Activated T-helper 1 cell treated with anti-CD3 and anti-CD28 coated beads, Interleukin-2, amount 50 U/mL, for 16 hours (primary cell): ENCODE measurements at places on chromosomes 3 and 15.

GRCh38 chr3:154943981-154944380 is 136.1 kb upstream of the MME start:
- no peak for DNase-seq

DNA sequence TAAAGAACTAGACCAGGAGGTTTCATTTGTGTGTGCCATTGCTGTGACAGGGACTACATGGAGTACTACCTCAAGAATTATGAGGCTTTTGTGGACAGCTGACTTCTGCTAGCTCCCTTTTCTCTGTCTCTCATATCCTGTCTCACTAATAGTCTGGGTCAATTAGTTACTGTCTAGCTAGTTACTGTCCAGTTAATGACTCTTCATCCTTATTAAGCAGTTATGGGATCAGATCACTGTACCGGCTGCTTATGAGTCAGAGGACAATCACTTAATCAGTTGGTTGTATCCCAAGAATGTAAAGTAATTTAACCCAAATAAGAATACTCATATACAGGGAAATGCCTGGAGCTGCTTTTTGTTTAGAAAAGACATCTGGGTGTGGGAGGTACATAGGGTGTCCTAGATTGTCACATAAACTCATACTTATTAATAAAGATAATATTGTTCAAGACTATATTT is 158.0 kb downstream of the CDIN1 start:
- no peak for DNase-seq

- DNase-seq, result no peak
Measured at GRCh38 chr3:31027191-31027761, 132.8 kb upstream of the GADL1 start.

DNA sequence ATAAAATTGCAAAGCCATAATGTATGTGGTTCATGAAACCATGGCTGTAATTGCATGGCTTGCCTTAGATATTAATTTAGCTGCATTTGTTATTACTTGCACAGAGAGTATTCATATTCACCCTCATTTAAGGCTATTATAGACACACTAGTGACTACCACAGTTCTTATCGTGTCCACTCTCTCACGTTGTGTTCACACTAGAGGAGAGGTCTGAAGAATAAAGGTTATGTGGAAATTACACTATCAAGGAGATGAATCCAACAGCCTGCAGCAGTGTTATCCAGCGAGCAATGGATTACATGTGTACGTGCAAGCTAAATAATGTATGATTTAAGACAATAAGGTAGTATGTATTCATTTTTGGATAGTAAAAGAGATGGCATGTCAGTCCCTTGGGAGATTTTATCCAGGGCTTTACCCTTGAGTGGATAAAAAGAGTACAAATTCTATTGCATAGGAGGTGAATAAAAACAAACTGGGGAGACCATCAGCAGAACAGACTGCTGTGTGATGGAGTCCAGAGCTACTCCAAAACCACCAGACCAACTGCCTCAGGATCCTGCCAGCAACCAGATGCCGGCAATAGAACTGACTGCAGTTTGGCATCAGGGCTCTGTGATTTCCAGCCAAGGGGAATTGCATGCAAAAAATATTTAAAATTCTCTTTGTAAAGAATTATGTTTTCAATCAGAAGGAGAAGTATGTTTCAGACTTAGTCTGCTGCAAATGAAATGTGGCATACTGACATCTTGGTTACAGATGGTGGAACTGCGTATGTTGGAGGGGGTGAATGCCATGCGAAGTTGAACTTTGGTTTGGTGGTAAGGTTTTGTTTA is 146.6 kb downstream of the RBMS3 start:
- no peak for DNase-seq

DNA sequence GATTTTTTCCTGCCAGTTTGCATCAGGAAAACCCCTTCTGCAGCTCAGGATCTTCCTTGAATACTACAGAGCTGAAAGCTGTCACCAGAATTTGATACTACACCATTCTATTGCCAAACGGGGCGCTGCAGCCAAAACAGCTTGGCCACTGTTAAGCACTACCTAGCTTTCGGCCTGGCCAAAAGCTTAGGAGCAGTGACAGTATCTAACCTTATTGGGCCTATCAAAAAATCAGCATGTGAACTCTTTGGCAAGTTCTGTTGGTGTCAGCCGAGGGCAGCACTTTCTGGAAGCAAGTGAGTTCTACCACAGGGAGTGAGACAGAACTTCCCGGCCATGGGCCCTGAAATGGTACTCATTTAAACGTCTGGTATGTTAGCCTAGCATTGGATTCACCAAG is 16.1 kb upstream of the GYG1 start:
- no peak for DNase-seq

DNA sequence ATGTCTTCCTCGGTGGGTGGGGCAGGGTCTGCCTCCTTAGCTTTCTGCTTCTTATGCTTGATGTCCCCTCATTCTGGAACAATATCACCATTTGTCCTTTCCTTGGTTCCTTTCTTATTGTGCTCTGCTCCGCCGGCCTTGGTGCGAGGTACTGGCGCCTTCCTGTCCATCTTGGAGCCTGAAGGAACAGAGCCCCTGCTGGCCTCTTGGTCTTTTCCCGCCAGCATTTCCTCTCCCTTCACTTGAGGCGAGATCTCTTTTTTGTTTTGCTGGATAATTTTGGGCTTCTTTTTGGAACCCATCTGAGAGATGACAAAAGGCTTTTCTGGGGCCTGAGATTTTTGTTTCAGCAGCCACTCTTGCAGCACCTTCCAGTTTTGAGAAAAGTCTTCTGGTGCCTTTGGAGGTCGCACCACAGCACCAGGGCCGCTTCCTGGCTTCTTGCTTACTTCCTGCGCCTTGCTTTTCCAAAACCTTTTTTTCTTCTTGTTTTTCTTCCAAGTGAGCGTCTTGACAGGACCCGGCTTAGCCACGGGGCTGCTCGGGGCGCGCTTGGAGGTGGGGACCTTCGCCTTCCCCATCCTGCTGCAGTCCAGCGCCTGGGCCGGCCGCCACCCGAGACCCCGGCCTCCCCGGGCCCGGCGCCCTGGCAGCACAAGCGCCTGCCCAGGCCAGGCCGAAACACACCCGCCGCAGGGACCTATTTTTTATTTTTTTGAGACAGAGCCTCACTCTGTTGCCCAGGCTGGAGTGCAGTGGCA is 127.1 kb downstream of the KLF13 start:
- DNase-seq, result no peak

DNA sequence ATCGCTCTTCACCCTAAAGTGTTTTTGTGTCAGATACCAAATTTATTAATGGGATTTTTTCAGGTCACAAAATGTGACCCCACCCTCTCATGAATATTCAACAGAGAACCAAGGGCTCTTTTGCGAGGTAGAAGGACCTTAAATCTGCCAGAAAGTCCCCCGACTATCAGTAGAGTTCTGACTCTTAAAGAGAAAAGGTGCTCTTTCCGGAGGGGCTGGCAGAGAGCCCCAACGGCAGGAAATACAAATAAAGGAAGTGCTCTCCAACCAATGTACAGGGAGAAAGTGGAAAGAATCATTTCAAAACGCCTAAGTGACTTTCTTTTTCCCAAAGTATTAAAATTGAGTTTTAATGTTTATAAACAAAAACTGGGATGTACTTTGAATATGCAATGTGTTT is 517.2 kb downstream of the FOXP1 start:
- no peak for DNase-seq

DNA sequence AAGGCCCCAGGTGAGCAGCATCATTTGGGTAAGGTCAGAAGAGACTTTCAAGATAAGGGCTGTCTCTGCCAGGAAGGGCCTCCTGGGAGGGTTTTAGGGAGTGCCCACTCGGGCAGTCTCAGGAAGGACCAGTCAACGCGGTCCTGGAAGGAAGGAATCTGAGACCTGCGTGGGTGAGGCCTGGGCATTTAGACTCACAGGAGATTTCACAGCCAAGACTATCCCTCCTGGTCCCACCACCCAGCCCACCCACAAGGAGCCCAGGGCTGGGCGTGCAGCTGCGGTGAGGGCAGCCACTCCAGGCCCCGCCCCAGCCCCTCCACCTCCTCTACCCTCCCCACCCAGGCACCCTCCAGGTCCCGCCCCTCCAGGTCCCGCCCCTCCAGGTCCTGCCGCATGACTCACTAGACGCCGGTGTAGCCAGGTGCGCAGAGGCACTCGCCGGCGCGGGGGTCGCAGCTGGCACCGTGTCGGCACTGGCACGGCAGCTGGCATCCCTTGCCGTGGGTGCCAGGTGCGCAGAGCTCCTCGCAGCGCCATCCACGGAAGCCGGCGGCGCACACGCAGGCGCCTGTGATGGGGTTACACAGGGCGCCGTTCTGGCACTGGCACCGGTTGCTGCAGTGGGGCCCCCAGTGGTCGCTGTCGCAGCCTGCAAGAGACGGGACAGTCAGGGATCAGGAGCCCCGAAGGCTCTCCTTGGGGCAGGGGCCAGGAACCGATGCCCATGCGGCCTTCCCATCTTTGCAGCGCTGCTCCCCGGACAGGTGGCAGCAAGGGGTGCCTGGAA is 112.7 kb downstream of the RAB11A start:
- DNase-seq, result peak; percentile 28

DNA sequence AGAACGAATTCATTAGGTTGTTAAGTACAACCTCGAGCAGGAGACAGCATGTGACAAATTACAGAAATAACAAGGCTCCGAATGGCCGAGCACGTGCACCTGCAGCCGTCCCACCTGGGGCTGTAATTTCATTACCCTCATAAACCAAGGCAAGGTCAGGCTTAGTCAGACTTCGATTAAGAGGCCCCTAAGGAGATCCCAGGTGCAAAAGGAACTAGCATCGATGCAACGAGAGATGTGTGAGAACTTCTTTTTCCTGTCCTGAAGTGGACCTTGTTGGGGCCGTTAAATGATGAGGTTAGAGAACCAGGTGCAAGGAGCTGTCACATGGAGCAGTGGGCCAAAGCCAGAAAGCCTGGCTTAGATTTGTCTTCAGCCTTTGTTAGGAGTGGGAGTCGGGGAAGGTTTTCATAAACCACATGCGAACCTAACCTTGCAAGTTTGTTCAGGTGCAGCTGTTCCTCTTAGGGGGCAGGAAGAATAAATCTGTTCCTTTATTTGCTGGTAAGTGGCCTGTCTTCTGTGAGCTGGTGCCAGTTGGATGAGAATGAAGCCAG is 559.9 kb upstream of the MCTP2 start:
- no peak for DNase-seq

GRCh38 chr3:56787258-56787775 is 14.4 kb downstream of the ARHGEF3 start:
- no peak for DNase-seq

GRCh38 chr3:14231145-14231990 is 52.8 kb downstream of the LSM3 start:
- no peak for DNase-seq

- peak; percentile 58 for DNase-seq
Measured at GRCh38 chr15:89690276-89691218, at the start of the genes PEX11A and WDR93. Gene PEX11A, minus strand, starts transcription at chr15:89690754. Its CDS starts 122 bp downstream, at chr15:89690632. Gene WDR93, plus strand, starts transcription at chr15:89690811. Its CDS starts 10,936 bp downstream, at chr15:89701747.

- no peak for DNase-seq
Measured at GRCh38 chr15:61081027-61081322, 148.1 kb downstream of the RORA start.

- DNase-seq, result no peak
Measured at GRCh38 chr3:106018102-106018501, 149.3 kb upstream of the CBLB start.

DNA sequence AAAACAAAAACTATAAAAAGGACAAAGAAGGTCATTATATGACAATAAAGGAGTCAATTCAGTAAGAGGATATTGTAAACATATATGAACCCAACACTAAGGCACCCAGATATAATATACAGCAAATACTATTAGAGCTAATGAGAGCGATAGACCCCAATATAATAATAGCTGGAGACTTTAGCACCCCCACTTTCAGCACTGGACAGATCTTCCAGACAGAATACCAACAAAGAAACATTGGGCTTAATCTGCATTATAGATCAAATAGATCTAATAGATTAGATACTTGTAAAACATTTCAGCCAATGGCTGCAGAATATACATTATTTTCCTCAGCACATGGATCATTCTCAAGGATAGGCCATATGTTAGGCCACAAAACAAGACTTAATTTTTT is 53.4 kb downstream of the NUDT16 start:
- no peak for DNase-seq

- DNase-seq, result no peak
Measured at GRCh38 chr3:98531622-98532274, at the start of gene GPR15. Gene GPR15, plus strand, starts transcription at chr3:98531978. Its CDS starts 56 bp downstream, at chr3:98532034.

GRCh38 chr15:75578173-75578947 is 755 bp downstream of the PTPN9 start:
- no peak for DNase-seq

- DNase-seq, result no peak
Measured at GRCh38 chr15:55564347-55565145, 23.6 kb downstream of the PYGO1 start.

- DNase-seq, result peak; percentile 47
Measured at GRCh38 chr3:14508966-14509795, 31.0 kb downstream of the GRIP2 start.

- no peak for DNase-seq
Measured at GRCh38 chr15:98669638-98670037, 21.3 kb downstream of the IGF1R start.

- no peak for DNase-seq
Measured at GRCh38 chr15:24269166-24269571, 406.4 kb upstream of the NPAP1 start.

- no peak for DNase-seq
Measured at GRCh38 chr15:94274745-94275144, 43.4 kb downstream of the MCTP2 start.

GRCh38 chr3:14110699-14111098 is 14.0 kb downstream of the CHCHD4 start:
- DNase-seq, result no peak

GRCh38 chr3:177887475-177887874 is 648.8 kb upstream of the KCNMB2 start:
- no peak for DNase-seq

- DNase-seq, result no peak
Measured at GRCh38 chr15:65244638-65245037, 33.4 kb upstream of the CILP start.

DNA sequence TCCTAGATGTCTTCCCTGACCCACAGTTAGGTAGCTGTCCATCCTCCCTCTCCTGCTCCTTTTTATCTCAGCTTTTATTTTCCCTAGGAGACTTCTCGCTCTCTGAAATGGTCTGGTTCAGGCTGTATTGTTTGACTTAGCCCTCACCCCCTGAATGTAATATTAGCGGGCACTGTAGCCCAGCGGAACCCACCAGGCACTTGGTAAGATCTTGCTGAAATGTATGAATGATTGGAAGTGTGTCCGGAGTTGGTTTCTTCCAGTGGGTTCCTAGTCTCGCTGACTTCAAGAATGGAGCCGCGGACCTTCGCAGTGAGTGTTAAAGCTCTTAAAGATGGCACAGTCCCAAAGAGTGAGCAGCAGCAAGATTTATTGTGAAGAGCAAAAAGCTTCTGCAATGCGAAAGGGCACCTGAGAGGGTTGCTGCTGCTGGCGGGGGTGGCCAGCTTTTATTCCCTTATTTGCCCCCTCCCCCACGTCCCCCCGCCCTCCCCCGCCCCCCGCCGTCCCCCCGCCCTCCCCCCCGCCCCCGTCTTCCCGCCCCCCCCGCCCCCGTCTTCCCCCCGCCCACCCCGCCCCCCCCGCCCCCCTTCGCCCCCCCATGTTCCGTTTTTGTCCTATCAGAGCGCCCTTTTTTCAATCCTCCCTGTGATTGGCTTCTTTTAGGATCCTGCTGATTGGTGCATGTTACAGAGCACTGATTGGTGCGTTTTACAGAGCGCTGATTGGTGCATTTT is 694 bp upstream of the EEFSEC start:
- DNase-seq, result no peak

GRCh38 chr3:9909221-9910013 is 6.8 kb downstream of the IL17RE start:
- DNase-seq, result no peak
